Effector memory CD4-positive, alpha-beta T cell (primary cell): ENCODE measurements at places on chromosomes 2 and 18.

GRCh38 chr2:141021611-141022010 is 1109.2 kb downstream of the LRP1B start:
- DNase-seq: no peak
- no peaks in the 10 kb centered on the region for H3K27me3 ChIP-seq
- no peak overlapping the region for H3K27ac ChIP-seq

DNA sequence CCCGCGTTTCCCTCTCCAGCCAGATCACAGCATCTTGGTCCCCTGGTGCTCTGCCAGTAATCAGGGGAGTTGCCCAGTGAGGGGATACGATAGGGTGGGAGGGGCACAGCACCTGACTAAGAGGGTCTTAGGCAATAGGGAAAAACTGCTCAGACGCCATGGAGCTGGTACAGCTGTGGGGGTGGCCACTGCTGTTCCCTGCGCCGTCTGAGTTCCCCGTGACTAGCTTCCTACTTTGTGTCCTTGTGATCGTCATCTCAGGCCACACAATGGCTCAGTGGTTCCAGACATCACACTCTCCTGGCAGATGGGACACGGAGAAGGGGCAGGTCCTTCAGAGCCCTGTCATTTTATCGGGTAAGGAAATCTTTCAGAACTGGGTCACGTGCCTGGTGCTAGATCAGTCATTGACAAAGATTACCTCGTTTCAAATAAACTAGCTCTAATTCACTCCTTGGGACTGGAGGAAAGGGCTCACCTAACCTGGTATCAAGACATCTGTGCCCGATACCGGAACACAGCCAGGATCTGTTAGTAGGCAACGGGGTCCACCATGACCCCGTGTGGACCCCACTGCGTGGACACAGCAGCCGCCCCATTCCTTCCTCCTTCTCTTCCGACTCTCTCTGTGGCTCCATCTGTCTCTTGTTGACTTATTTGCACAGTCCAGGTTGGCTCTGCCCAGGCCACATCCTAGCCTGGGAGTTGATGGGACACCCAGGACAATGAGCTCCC is 101.6 kb downstream of the PTGR3 start:
- H3K36me3 ChIP-seq: no peaks in the 10 kb centered on the region
- no peaks in the 10 kb centered on the region for H3K4me1 ChIP-seq
- H3K27me3 ChIP-seq: no peaks in the 10 kb centered on the region
- DNase-seq: no peak
- H3K4me3 ChIP-seq: no peak overlapping the region

DNA sequence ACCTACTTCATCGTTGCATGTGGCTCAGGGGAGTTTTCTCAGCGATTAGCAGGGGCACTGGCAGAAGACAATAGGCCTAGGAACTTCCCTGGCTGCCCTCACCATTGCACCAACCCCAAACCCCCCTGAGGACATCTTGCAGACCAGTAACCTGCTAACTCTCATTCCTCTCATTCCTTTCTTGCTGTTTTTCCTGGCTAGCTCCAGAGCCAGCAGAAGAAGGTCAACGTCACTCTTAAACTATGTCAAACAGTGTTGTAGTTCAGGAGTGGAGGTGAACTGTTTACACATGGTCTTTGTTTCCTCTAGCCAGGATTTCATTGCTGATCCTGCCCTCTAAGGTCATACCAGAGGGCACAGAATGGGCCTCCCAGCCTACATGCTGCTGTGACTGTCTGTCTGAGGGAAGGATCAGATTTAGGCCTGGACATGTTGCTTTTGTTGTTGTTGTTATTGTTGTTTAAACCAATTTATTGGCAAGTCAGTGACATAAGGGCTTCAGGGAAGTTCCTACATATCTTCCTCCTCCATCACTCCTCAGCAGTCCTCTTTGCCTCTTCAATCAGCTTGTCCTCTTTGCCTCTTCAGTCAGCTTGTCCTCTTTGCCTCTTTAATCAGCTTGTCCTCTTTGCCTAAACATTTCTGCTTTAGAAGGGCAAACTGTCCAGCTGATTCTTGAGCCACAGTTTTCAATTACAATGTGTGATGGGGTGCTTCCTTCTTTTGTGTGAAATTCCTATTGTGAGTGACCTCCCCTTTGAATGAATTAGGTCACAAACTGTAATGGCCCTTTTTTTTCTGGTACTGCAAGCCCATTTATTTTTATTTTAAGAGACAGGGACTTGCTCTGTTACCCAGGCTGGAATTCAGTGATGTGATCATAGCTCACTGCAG is 471.9 kb upstream of the TNP1 start:
- no peak overlapping the region for H3K27ac ChIP-seq
- H3K36me3 ChIP-seq: no peaks in the 10 kb centered on the region
- H3K4me1 ChIP-seq: no peaks in the 10 kb centered on the region
- no peak for DNase-seq

GRCh38 chr18:26335156-26335555 is 108.9 kb downstream of the TAF4B start:
- no peaks in the 10 kb centered on the region for H3K27me3 ChIP-seq
- H3K36me3 ChIP-seq: peaks cover 3% of the 10 kb centered on the region
- H3K27ac ChIP-seq: no peak overlapping the region
- H3K4me1 ChIP-seq: no peaks in the 10 kb centered on the region
- H3K4me3 ChIP-seq: no peak overlapping the region

DNA sequence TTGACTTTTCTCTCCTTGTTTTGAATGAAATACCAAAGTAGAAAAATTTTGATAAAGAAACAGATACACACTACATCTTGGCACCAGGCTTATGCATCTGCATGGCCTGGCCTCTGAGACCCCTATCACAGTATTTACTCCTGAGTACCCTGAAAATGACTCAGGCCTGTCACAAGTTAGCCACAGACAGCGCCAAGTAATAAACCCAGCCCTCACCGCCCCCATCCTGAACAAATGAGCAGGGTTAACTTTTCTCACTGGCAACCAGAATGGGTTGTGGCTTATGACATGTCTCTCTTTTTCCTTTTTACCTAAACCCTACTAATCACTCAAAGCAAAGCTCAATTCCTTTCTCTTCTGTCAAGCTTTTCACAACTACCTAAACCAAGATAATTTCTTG is 35.3 kb downstream of the SPRED2 start:
- no peaks in the 10 kb centered on the region for H3K4me1 ChIP-seq
- no peak overlapping the region for H3K27ac ChIP-seq
- no peak for DNase-seq

DNA sequence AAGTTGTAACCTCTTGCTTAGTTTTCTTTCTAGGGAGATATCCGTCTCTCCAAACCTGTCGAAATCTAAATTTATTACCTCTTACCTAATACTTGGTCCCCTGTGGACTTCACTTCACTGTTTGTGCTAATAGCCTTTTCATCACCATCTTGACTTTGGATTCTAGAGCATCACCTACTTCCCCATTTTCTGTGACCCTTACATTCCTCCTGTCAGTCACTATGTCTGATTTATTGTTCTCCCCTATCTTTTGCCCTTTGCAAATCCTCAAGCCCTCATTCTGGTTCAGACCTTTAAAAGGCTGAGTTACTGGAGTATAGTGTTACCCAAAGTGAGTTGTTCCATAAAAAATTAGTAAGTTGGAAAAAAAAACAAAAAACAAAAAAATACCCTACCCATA is 7.5 kb downstream of the MYO1B start:
- H3K4me3 ChIP-seq: no peak overlapping the region
- no peaks in the 10 kb centered on the region for H3K36me3 ChIP-seq
- H3K27me3 ChIP-seq: no peaks in the 10 kb centered on the region
- no peak for DNase-seq
- H3K4me1 ChIP-seq: no peaks in the 10 kb centered on the region
- no peak overlapping the region for H3K27ac ChIP-seq

GRCh38 chr2:25312958-25313710 is 28.6 kb downstream of the DNMT3A start:
- DNase-seq: no peak
- no peaks in the 10 kb centered on the region for H3K27me3 ChIP-seq
- peaks cover 13% of the 10 kb centered on the region for H3K36me3 ChIP-seq
- H3K4me1 ChIP-seq: peaks cover 48% of the 10 kb centered on the region
- peak overlapping the region; percentile 69 for H3K27ac ChIP-seq

- no peaks in the 10 kb centered on the region for H3K27me3 ChIP-seq
- H3K4me1 ChIP-seq: no peaks in the 10 kb centered on the region
- no peaks in the 10 kb centered on the region for H3K36me3 ChIP-seq
- H3K27ac ChIP-seq: no peak overlapping the region
- DNase-seq: no peak
Observed at GRCh38 chr2:45067859-45068570, 58.8 kb upstream of the SIX2 start.

- no peaks in the 10 kb centered on the region for H3K4me1 ChIP-seq
- no peak for DNase-seq
- H3K27me3 ChIP-seq: no peaks in the 10 kb centered on the region
Observed at GRCh38 chr18:63664571-63664970, 2.9 kb upstream of the SERPINB3 start.

DNA sequence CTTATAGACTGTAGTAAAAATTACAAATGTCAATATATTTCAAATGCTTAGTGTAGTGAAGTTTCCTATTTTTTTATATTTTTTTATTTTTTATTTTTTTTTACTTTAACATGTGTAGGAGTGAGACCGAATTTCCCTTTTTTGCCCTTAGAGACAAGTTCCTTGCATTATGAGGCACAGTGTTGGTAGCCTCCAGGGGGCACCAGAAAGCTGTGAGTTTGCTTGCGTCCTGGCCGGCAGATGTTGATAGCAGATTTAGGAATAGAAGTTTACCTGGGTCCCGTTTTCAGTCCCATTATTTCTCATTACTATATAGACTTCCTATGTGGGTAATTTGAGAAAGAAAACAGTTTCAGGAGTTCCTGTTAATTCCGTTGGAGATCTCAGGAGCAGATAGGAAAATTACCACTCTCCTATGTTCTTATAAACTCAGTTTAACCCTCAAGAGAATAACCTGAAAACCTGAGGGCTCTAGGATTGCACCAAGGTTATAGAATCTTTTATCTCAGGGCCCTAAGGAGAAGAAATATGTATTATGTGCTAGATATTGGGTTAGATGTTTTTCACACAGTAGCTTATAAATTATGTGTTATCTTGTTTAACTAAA is 157.5 kb upstream of the SESTD1 start:
- no peak overlapping the region for H3K4me3 ChIP-seq
- H3K4me1 ChIP-seq: no peaks in the 10 kb centered on the region
- no peaks in the 10 kb centered on the region for H3K36me3 ChIP-seq
- no peak overlapping the region for H3K27ac ChIP-seq
- no peak for DNase-seq

- no peak overlapping the region for H3K4me3 ChIP-seq
- no peaks in the 10 kb centered on the region for H3K27me3 ChIP-seq
- no peaks in the 10 kb centered on the region for H3K4me1 ChIP-seq
Observed at GRCh38 chr18:76099931-76100457, 395.0 kb downstream of the ZNF516 start.

- no peak for DNase-seq
- no peaks in the 10 kb centered on the region for H3K36me3 ChIP-seq
- H3K27me3 ChIP-seq: no peaks in the 10 kb centered on the region
- no peak overlapping the region for H3K4me3 ChIP-seq
- no peaks in the 10 kb centered on the region for H3K4me1 ChIP-seq
- no peak overlapping the region for H3K27ac ChIP-seq
Observed at GRCh38 chr2:65885266-65885665, 452.9 kb upstream of the SPRED2 start.

- H3K36me3 ChIP-seq: no peaks in the 10 kb centered on the region
- H3K27me3 ChIP-seq: no peaks in the 10 kb centered on the region
- no peak overlapping the region for H3K4me3 ChIP-seq
- no peak for DNase-seq
- no peaks in the 10 kb centered on the region for H3K4me1 ChIP-seq
Observed at GRCh38 chr18:78587096-78587495, 392.5 kb upstream of the SALL3 start.

GRCh38 chr2:112767693-112768330 is 3.4 kb upstream of the CKAP2L start:
- no peak overlapping the region for H3K27ac ChIP-seq
- no peak overlapping the region for H3K4me3 ChIP-seq
- DNase-seq: no peak

- no peaks in the 10 kb centered on the region for H3K27me3 ChIP-seq
- DNase-seq: no peak
- no peaks in the 10 kb centered on the region for H3K36me3 ChIP-seq
- H3K4me1 ChIP-seq: peaks cover under 1% of the 10 kb centered on the region
- no peak overlapping the region for H3K4me3 ChIP-seq
Observed at GRCh38 chr2:233339427-233339826, 14.9 kb upstream of the DGKD start.

DNA sequence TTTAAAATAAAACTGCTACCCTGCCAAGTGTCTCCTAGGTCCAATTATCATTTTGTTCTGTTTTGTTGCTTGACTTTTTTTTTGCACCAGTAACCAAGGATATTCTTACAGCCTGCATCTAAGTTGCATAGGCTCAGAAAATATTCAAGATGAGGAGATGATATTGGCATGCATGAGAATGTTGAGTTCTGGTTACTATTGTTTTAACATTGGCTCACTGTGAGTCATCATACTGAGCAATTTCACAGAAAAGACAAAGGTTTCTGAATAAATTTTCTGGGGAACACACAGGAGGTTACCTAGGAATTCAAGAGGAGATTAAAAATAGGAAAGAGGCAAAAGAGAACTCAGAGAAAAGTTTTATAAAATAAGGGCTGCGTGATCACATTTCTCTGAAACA is 84.8 kb upstream of the POU3F3 start:
- no peak overlapping the region for H3K4me3 ChIP-seq
- H3K27me3 ChIP-seq: no peaks in the 10 kb centered on the region
- H3K27ac ChIP-seq: no peak overlapping the region
- no peaks in the 10 kb centered on the region for H3K36me3 ChIP-seq

GRCh38 chr18:58865033-58865590 is 435 bp downstream of the ZNF532 start:
- H3K36me3 ChIP-seq: no peaks in the 10 kb centered on the region
- DNase-seq: no peak
- H3K4me3 ChIP-seq: no peak overlapping the region
- no peaks in the 10 kb centered on the region for H3K4me1 ChIP-seq

GRCh38 chr18:44682871-44683221 is 2.2 kb downstream of the SETBP1 start:
- peaks cover 7% of the 10 kb centered on the region for H3K27me3 ChIP-seq
- no peak overlapping the region for H3K27ac ChIP-seq
- peaks cover 16% of the 10 kb centered on the region for H3K4me1 ChIP-seq
- H3K36me3 ChIP-seq: no peaks in the 10 kb centered on the region

DNA sequence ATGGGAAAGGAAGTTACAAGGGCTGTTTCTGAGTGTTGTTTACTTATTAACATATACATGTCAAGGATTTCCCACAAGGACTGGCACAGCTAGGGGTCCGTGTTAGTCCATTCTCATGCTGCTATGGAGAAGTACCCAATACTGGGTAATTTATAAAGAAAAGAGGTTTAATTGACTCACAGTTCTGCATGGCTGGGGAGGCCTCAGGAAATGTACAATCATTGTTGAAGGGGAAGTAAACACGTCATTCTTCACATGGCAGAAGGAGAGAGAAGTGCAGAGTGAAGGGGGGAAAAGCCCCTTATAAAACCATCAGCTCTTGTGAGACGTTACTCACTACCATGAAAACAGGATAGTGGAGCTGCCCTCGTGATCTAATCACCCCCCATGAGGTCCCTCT is 128.9 kb upstream of the CELF4 start:
- DNase-seq: no peak
- no peak overlapping the region for H3K27ac ChIP-seq
- no peaks in the 10 kb centered on the region for H3K36me3 ChIP-seq
- no peaks in the 10 kb centered on the region for H3K4me1 ChIP-seq
- H3K27me3 ChIP-seq: no peaks in the 10 kb centered on the region
